ENCODE measurements at places on chromosomes 7 and 10. TPM values are rescaled to one million over a fixed set of nuclear protein-coding genes. Genes with fewer than 3 reads are reported as not detected.

Gene LIPM
- not detected for total RNA-seq

Gene OR2A14
- not detected for total RNA-seq

Gene LMOD2
- total RNA-seq: 0.22 TPM

- no peak overlapping the region for H3K27ac ChIP-seq
- no peak overlapping the region for H3K4me3 ChIP-seq
- no peak for DNase-seq
- peaks cover 2% of the 10 kb centered on the region for H3K4me1 ChIP-seq
Measured at GRCh38 chr7:732556-732955, 5.5 kb upstream of the PRKAR1B start.

DNA sequence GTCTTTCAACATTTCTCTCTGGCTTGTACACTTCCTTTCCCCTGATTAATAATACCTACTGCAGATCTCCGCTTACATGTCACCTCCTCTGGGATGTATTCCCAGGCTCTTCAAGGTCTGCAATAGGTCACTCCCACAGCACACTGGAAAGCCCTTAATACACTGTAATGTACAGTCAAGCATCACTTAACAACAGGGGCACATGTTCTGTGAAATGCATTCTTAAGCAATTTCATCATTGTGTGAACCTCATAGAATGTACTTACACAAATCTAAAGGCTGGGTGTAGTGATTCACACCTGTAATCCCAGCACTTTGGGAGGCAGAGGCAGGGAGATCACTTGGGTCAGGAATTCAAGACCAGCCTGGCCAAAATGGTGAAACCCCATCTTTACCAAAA is 1.9 kb downstream of the COX15 start:
- H3K27me3 ChIP-seq: no peaks in the 10 kb centered on the region
- no peaks in the 10 kb centered on the region for H3K4me1 ChIP-seq
- peaks cover 4% of the 10 kb centered on the region for H3K36me3 ChIP-seq
- no peak for DNase-seq
- no peak overlapping the region for H3K4me3 ChIP-seq
- no peak overlapping the region for H3K27ac ChIP-seq

GRCh38 chr10:83373671-83374070 is 765.6 kb upstream of the GHITM start:
- H3K27me3 ChIP-seq: no peaks in the 10 kb centered on the region
- no peaks in the 10 kb centered on the region for H3K36me3 ChIP-seq
- H3K27ac ChIP-seq: no peak overlapping the region
- H3K4me1 ChIP-seq: no peaks in the 10 kb centered on the region

GRCh38 chr7:129147731-129148130 is 3.2 kb downstream of the TSPAN33 start:
- peaks cover 7% of the 10 kb centered on the region for H3K27me3 ChIP-seq
- no peak for DNase-seq
- no peak overlapping the region for H3K4me3 ChIP-seq
- no peak overlapping the region for H3K27ac ChIP-seq
- H3K36me3 ChIP-seq: no peaks in the 10 kb centered on the region

- no peak overlapping the region for H3K27ac ChIP-seq
- H3K36me3 ChIP-seq: no peaks in the 10 kb centered on the region
- no peak for DNase-seq
- no peaks in the 10 kb centered on the region for H3K4me1 ChIP-seq
Measured at GRCh38 chr10:60048091-60048501, 141.7 kb upstream of the CCDC6 start.

GRCh38 chr10:92024700-92025099 is 101.1 kb downstream of the BTAF1 start:
- no peak for DNase-seq
- H3K4me3 ChIP-seq: no peak overlapping the region
- no peaks in the 10 kb centered on the region for H3K4me1 ChIP-seq
- no peaks in the 10 kb centered on the region for H3K27me3 ChIP-seq
- peaks cover 31% of the 10 kb centered on the region for H3K36me3 ChIP-seq
- no peak overlapping the region for H3K27ac ChIP-seq

DNA sequence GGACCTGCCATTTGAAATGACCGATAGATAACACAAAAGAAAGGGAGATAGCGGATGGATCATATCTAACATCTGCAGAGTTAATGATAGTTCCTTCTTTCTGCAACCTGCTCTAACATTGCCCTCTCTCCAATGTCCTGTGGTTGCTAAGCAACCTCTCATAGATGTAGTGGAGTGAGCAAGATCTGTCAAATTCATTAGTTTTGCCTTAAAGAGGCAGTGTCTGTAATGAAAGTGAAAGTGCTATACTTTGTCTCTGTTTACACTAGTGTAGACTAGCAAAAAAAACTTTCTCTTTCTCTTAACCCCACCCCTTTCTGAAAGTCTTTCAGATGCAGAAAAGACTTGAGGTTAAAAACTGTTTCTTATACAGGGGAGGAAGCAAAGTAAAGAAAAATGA is 1196.9 kb downstream of the SORCS3 start:
- H3K36me3 ChIP-seq: no peaks in the 10 kb centered on the region
- no peaks in the 10 kb centered on the region for H3K27me3 ChIP-seq
- no peak overlapping the region for H3K27ac ChIP-seq
- no peaks in the 10 kb centered on the region for H3K4me1 ChIP-seq
